ENCODE measurements at places on chromosomes 12 and 14. TPM values are rescaled to one million over a fixed set of nuclear protein-coding genes. Genes with fewer than 3 reads are reported as not detected.
A peak's percentile ranks its signal among the peaks of the same experiment; 100 is the strongest.

LMO3 gene
- total RNA-seq: 228 TPM

GRCh38 chr14:95711476-95712176 is 2.3 kb downstream of the TCL1A start:
- H3K27ac ChIP-seq: no peak overlapping the region
- H3K36me3 ChIP-seq: no peaks in the 10 kb centered on the region
- H3K4me1 ChIP-seq: no peaks in the 10 kb centered on the region
- peaks cover 5% of the 10 kb centered on the region for H3K27me3 ChIP-seq

SMCO3 gene
- total RNA-seq: 0.16 TPM

DNA sequence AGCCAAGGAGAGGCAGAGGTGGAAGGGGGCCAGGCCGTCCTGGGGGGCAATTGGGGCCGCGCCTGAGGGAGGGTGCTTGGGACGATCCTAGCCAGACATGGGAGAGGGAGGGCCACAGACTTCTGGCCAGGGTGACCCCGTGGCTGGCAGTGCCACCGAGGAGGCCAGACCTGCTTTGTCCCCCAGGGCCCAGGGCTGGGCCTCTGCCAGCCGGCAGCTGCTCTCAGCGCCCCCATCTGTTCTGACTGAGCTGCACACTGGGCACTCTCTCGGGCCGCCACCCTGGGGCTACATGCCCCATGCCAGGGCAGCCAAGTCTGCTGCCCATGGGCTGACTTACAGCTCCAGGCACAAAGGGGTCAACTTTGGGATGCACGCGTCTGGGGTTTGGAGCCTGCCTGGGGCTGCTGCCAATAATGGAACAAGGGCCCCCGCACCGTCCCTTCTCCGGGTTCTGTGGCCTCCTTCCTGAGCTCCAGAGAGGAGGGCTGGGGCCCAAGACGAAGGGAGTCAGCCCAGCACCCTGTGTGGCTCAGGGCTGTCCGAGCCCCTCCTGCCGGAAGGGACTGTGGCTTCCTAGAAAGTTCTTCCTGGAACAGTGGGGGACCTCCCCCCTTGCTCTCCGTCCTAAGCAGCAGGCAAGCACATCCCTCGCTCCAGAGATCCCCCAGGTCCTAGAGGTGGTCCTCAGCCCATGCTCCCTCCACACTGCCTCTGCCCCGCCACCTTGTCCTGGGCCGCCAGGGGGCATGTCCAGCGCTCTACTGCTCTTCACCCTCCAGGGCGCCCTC is 1.1 kb downstream of the ADSS1 start:
- no peaks in the 10 kb centered on the region for H3K4me1 ChIP-seq
- H3K4me3 ChIP-seq: peak overlapping the region; percentile 26
- DNase-seq: no peak
- H3K27ac ChIP-seq: no peak overlapping the region
- H3K36me3 ChIP-seq: no peaks in the 10 kb centered on the region

KIAA0586 gene
- total RNA-seq: 12.8 TPM

DNA sequence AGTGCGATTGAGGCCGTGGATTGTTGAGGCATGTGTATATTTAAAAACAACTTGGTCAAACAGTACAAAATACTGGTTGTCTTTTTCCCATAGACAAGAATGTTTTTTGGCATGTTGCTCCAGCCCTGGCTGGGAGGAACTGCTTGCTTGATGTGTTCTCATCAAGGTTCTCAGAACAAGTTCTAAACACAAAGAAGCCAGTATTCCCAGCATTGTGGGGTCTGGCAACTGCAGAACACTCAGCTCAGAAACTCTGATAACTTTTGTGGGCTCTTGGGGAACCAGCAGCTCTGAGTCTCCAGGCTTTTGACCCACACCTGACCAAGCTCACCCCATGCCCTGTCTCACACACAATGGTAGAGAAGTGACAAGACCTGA is 27.1 kb upstream of the DICER1 start:
- no peak overlapping the region for H3K4me3 ChIP-seq
- no peaks in the 10 kb centered on the region for H3K27me3 ChIP-seq
- H3K4me1 ChIP-seq: peaks cover 24% of the 10 kb centered on the region
- no peak for DNase-seq
- H3K36me3 ChIP-seq: no peaks in the 10 kb centered on the region

Measured in sigmoid colon (tissue), 7 donors.